ENCODE measurements at places on chromosomes 6 and 20.

DNA sequence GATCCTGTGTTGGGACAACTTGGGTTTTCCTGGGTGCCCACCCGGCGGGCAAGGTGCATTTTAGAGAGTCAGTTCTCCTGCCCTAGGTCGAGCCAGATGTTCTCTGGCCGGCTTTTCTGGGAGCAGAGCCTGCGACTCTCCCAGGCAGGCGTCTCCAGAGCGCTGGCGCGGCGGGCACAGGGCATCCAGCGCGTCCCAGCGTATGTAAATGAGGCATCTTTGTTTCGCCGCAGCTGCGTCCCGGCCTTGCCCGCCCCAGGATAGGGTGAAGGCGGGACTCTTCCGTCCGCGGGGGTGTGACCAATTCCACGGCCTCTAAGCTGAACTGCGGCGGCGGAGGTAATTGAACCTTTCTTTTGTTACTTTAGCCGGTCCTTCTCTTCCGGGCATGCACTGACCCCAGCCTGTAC is 9.1 kb downstream of the GRIK2 start:
- no peak for DNase-seq

DNA sequence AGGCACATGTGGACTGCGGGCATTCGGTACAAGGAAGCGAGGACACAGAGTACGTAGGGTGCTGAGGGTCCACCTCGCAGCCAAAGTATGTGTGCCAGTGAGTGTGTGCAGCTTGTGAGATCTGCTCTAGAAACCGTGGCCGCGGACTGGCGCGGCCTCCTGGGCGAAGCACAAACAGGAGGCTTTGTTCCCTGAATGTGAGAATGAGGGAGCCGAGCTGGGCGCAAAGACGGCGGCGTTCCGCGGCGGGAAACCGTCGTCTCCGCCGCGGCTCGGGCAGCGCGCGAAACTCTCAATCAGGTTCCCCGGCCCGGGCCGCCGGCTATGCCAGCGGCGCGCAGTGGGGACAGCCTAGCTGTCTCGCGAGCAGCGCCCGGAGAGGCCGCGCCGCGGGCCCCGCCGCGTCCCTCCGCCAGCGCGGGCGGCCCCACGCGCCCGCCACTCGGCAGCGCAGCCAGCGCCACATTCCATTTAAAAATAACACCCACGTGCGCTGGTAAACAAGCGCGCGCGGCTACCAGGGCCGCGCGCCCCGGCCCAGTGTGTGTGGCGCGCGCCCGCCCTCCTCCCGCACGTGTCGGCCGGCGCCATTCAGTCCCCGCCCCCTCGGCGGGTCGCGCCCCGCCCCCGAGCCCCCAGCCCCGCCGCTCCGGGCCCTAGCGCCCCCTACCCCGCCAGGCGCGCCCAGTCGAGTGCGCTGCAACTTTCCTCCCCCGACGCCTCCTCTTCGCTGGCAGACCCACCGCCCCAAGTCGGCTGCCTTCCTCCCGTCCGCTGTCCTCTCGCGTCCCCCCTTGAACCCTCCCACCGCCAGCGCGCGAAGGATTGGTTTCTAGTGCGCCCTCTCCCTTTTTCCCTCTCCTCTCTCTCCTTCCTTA is 3.0 kb upstream of the FOXO3 start:
- peak; percentile 73 for DNase-seq

GRCh38 chr6:85516168-85516567 is 66.3 kb downstream of the NT5E start:
- no peak for DNase-seq

GRCh38 chr20:24939036-24939435 is 10.0 kb upstream of the CST7 start:
- DNase-seq = no peak

GRCh38 chr6:53301801-53302537 is 46.8 kb downstream of the ELOVL5 start:
- DNase-seq = no peak
